ENCODE measurements at places on chromosomes 1 and 21.

- no peak for DNase-seq
These were observed 1.9 kb downstream of the WDR64 start for GRCh38 chr1:241654019-241654418.

DNA sequence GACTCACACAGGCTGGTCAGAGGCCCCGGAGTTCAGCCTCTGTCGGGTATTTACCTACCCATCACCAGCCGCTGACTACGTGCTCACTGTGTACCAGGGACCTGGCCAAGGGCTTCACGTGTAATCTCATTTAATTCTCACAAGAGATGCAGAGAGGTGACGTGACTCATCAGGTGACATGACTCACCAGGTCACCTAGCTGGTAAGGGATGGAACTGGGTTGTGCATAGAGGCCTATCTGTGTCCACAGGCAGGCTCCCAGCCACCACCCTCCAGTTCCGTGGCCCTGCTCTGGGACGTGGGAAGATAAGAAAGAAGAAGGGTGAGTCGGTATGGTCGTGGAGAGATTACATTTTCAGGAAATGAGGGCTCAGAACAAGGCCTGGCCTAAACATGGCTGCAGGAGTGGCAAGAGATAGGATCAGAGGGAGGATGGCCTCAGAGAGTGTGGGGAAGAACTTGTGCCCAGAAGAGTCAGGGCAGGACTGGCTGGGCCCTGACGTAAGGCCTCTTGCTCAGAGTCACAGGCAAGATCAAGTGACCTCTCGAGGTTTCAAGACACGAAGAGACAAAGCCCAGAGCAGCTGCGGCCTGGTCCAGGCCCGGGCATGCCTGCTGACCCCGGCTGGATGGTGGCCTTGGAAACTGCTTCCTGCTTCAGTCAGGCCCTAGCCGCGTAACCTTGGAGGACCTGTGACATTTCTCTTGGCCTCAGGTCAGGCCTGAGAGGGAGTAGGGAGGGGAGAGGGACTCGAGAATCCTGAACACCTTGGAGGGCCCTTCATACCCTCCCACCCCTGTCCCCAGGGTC is 52.7 kb upstream of the WASF2 start:
- peak; percentile 31 for DNase-seq

GRCh38 chr1:43981135-43981491 is 2.1 kb downstream of the B4GALT2 start:
- DNase-seq = no peak

- no peak for DNase-seq
These were observed 3.2 kb downstream of the PGLYRP4 start for GRCh38 chr1:153345187-153346076.

- no peak for DNase-seq
These were observed 242.5 kb downstream of the GPR52 start for GRCh38 chr1:174690266-174690665.

- no peak for DNase-seq
These were observed 125.4 kb downstream of the TBX19 start for GRCh38 chr1:168405906-168406549.

GRCh38 chr1:6002714-6003501 is 10.7 kb upstream of the NPHP4 start:
- DNase-seq = no peak

Measured in activated CD4-positive, alpha-beta T cell treated with anti-CD3 and anti-CD28 coated beads for 4 hours (primary cell).